ENCODE measurements at places on chromosomes 11 and 22.

GRCh38 chr22:35593071-35593890, 23.8 kb downstream of the MB start:
- no peak for DNase-seq

- DNase-seq, result no peak
These were observed 85.5 kb upstream of the WNT11 start for GRCh38 chr11:76291576-76292526.

GRCh38 chr11:42462558-42463310, 849.1 kb upstream of the API5 start:
- DNase-seq, result peak; percentile 2

DNA sequence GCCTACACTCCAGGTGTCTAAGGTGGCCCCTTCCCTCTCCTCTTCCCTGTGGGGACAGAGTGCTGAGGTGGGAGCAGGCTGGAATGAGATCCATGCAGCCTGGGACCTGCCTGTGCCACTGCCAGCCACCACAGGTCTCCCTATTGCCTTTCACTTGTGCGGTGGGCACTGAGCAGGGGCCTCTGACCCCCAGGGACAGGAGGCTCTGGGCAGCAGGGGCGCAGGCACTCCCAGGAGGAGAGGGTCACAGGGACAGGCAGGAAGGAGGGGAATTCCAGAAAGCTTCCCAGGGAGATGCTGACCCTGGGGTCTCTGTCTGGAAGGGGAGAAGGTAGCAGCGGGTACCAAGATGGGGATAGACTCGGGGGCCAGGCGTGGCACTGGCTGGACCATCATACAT, 228.5 kb upstream of the B3GAT1 start:
- no peak for DNase-seq

- no peak for DNase-seq
These were observed 532.9 kb downstream of the TBC1D22A start for GRCh38 chr22:47295226-47295901.

- peak; percentile 83 for DNase-seq
These were observed 19.3 kb upstream of the ARAP1 start for GRCh38 chr11:72771507-72771906.

DNA sequence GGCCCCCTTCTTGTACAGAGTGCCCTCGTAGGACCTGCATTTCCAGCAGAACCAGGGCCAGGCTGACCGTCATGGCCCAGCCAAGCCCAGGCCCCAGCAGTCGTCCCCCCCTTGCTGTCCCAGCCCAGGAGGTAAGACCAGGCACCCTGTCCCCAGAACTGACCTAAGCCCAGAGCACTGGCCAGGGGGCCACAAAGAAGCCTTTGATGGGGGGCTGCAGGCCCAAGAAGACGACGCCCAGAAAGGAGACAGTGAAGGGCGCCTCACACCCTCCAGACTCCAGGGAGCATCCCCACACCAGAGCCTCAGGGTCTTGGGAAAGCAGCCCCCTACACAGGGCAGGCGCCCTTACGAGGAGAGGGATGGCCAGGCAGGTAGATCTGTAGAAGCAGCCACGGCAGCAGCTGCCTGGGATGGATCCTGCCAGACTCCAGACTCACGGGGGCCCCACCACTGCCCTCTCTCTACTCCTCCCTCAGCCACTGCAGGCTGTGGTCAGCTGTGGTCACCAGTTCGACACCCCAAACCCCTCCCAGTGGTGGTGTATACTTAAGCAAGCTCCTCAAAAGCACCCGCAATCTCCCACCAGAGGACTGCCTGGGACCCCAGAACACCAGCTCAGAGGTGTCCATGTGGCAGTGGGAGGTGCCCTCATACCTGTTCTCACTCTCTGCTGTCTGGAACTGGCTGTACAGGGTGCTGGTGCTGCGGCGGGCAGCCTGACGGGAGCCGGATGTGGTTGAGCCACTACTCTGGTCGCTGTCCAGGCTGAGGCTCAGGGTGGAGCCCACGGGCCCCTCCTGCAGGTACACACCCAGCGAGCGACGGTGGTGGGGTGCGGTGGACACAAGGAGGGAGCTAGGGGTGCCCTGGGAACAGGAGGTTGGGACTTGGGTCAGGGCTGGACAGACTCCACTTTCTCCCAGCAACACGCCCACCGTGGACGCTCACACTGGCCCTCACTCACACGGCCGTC, 27.0 kb downstream of the SBF1 start:
- no peak for DNase-seq

DNA sequence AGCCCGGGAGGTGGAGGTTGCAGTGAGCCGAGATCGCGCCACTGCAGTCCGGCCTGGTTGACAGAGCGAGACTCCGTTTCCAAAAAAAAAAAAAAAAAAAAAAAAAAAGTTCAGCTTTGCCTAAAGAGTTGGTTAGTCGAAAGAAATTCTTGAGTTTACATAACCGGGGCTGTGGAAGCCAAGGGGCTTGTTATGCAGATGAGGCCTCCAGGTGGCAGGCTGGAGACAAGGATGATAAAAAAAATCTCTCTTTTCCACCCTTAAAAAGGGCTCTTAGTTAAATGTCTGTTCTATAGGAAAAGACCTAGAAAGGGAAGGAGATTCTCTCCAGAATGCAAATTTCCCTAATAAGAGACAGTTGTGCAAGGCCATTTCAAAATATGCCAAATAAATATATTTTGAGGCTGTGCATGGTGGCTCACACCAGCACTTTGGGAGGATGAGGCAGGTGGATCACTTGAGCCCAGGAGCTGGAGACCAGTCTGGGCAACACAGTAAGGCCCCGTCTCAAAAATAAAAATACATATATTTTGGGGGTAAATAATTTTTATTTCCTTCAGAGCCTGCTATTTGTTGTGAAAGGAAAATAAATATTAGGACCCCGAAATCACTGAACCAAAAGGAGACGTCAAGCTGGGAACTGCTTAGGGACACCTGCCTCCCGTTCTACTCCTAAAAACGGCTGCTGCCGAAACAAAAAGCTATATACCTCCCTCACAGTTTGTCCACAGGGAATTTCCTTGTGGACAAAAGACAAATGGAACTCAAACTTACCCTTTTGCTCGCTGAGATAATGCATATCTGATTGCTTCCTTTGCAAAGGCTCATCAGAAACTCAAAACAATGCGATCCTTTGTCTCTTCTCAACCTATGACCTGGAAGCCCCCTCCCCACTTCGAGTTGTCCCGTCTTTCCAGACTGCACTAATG, 2.4 kb upstream of the IFITM2 start:
- peak; percentile 87 for DNase-seq

GRCh38 chr11:45806937-45807791, 2.2 kb downstream of the SLC35C1 start:
- no peak for DNase-seq

- peak; percentile 79 for DNase-seq
These were observed 22.9 kb upstream of the MRPL17 start for GRCh38 chr11:6705905-6706535.

DNA sequence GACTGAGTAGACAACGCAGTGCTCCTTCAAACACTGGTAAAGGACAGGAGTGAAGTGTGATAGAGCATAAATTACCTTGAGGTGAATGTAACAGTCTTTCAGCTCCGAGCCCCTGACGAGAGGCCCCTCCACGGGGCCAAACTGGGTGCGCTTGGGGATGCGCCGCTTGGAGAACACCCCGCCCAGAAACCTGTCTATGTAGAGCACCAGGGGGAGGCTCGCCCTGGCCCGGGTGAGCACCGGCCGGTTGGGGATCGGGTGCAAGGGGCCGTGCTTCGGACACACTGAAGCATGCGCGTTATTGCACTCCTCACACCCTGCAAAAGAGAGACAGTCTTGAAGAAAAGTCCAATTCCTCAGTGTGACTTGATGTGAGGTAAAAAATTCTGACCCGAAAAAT, 49.3 kb upstream of the NFRKB start:
- DNase-seq, result no peak

DNA sequence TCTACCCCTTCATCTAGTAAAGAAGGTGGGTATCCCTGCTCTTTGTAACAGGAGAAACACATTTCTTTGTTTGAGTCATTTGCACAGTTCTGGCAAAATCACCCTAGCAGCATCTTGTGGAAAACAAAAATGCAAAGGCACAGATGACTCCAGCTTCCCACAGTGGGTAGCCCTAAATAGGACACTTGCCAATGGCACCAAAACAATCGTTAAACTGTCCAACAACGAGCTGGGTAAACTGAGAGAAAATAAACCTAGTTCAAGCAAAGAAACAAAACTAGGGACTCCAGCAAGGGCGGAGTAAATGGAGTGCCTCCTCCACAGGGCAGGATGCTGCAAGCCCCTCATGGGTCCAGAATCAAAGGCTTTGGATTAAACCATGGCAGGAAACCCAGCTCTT, 239.5 kb downstream of the NTM start:
- DNase-seq, result peak; percentile 76

- DNase-seq, result peak; percentile 72
These were observed 9.4 kb downstream of the PGM2L1 start for GRCh38 chr11:74388678-74389327.

GRCh38 chr11:95248666-95249467, 17.9 kb upstream of the SESN3 start:
- no peak for DNase-seq

GRCh38 chr11:86672007-86672621, at the start of gene ME3:
TSS of gene ME3 (minus strand) at chr11:86672616.
- DNase-seq, result peak; percentile 74

DNA sequence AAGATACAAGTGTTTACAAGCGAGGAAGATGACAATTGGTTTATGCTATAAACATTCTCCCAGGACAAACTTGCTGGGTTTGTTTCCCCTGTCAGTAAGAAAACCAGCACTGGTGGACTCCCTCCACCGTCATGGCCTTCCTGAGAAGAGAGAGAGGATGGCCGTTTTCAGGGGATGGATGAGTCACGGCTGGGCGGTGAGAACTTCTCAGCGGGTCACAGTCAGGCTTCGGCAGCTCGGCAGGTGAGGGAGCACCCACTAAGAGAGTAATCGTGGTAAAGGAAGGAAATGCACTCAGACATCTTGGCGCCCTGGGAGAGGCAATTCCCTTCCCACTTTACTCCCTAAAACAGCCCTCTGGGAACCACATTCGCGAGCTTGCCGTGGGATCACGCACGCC, 83.9 kb downstream of the NCAM1 start:
- DNase-seq, result no peak

- DNase-seq, result no peak
These were observed 577.2 kb downstream of the LRRC4C start for GRCh38 chr11:40882301-40882700.

DNA sequence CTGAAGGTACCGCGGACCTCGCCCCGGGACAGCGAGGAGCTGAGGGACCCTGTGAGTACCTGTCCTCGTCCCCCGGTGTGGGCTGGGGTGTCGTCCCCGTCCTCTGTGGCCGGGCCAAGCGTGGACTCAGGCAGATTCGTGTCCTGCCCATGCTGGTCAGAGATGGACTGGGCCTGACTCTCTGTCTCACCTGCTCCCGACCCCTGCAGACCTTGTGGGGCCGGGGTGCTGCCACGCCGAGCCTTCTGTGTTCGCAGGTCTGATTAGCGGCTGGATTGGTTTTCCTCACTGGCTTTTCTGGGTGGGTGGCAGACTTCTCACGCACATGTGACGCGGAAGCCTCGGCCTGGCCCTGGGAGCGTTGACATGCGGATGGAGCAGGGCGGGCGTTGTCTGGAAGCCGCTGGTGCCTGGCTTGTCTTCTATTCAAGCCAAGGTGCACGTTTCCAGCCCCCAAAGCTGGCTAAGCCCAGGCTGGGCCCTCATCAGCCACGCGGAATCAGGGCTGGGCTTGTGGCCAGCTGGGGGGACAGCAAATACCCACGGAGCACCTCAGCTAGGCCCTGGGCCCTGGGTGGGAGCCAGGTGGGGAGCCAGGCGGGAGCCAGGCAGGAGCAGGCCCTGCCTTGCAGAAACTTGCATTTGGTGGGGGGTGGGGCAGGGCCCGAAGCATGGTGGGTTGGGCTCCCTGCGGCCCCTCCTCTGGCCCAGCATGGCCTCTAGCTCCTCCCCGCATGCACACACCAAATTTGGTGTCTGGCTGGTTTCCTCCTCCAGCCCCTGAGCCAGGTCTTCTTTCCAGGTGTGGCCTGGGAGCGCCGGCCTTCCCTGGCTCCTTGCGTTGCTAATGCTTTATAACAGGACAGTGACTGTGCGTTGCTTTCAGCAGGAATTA, 7.0 kb downstream of the GRAMD4 start:
- no peak for DNase-seq

DNA sequence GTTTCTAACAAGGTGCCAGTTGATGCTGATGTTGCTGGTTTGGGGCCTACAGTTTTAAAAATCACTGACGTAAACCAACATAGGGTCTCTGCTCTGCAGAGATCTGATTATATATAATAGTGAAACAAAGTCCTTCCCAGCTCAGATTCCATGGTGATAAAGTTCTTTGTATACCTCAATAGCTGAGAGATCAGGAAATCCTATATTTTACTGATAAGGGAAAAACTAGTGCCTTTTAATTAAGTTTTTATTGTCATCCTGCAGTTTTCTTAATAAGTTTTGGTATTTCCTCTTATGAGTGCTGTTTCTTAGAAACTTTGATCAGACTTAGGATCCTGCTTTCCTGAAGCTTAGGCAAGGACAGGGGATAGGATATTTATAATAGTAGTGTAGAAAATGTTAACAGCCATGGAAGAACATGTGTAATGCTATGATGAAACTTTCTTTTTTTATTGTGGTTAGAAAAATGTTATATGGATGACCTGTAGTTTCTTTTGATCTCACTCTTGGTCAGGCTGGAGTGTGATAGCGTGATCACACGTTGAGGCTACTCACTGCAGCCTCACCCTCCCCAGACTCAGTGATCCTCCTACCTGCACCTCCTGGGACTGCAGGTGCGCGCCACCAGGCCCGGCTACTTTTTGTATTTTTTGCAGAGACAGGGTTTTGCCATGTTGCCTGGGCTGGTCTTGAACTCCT, 14.1 kb downstream of the CAPRIN1 start:
- DNase-seq, result peak; percentile 45

- DNase-seq, result no peak
These were observed 87.7 kb upstream of the ALX4 start for GRCh38 chr11:44397586-44398178.

DNA sequence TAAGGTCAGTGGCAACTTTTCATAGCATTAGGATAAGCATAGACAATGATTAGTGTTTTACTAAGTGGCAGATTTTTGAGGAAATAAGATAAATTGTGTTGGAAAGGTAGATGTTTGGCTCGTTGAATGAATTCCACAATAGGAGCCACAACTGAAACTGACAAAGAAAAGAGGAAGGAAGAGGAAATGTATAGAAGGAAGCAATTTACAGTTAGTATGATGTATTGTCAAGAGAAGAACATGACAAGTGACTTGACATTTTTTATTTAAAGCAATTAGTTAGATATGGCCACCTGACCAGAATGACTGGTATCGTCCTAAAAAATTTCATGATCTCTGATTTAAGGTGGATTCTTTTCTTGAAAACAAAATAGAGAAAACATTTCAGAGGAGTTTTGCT, 3.1 kb upstream of the RAG2 start:
- DNase-seq, result no peak

DNA sequence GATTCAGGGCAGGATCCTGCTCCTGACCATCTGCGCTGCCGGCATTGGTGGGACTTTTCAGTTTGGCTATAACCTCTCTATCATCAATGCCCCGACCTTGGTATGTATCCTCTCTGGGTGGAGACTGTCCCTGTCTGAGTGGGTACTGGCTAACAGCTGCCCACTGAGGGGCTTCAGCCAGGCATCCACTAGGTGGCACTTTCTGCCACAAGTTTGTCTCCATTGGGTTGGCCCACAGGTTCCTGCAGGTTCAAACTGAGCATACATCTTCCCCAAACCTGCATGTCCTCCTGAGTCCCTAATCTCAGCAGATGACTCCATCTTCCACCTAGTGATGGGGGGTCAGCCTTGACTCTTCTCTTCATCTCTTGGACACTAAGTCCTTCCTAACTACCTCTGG, 4.4 kb downstream of the SLC2A11 start:
- DNase-seq, result peak; percentile 61

All from GM23248 (cell line).